ENCODE measurements at places on chromosomes 13 and 19. TPM values are rescaled to one million over a fixed set of nuclear protein-coding genes. Genes with fewer than 3 reads are reported as not detected.
A peak's percentile ranks its signal among the peaks of the same experiment; 100 is the strongest.

The ANKRD24 gene
- total RNA-seq: 1.2 TPM

The LILRA5 gene
- total RNA-seq: not detected

- DNase-seq: peak; percentile 40
- peak overlapping the region; percentile 40 for H3K27ac ChIP-seq
- no peaks in the 10 kb centered on the region for H3K27me3 ChIP-seq
Observed at GRCh38 chr19:46928951-46929350, 68.2 kb downstream of the ARHGAP35 start.

The RNF225 gene
- total RNA-seq: not detected

- no peak for DNase-seq
- H3K27ac ChIP-seq: no peak overlapping the region
Observed at GRCh38 chr13:85541476-85541875, 257.7 kb downstream of the SLITRK6 start.

DNA sequence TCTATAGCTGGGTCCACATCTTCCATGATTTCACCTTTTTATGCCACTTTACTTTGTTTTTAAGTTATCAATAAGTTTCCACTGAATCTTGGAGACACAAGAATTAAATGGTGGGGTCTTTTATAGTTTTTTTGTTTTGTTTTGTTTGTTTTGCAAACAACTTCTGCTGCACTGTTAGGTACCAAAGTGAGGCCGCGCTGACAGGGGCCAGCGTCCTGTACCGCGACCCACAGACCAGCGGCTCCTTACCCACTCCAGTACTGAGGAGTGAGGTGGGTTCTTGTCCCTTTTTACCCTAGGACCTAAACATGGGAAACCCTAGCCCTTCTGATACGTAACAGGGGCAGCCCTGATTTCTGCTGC lies 75.8 kb upstream of the MCF2L start:
- no peak for DNase-seq
- H3K4me1 ChIP-seq: no peaks in the 10 kb centered on the region
- H3K36me3 ChIP-seq: no peaks in the 10 kb centered on the region
- peaks cover 31% of the 10 kb centered on the region for H3K27me3 ChIP-seq
- H3K4me3 ChIP-seq: no peak overlapping the region
- H3K27ac ChIP-seq: no peak overlapping the region

- peaks cover 65% of the 10 kb centered on the region for H3K4me1 ChIP-seq
- DNase-seq: peak; percentile 19
- peak overlapping the region; percentile 37 for H3K4me3 ChIP-seq
- H3K27me3 ChIP-seq: peaks cover 2% of the 10 kb centered on the region
- peaks cover 2% of the 10 kb centered on the region for H3K36me3 ChIP-seq
Observed at GRCh38 chr19:42129399-42130253, 2.6 kb downstream of the POU2F2 start.

The KCNJ14 gene
- total RNA-seq: 0.40 TPM

DNA sequence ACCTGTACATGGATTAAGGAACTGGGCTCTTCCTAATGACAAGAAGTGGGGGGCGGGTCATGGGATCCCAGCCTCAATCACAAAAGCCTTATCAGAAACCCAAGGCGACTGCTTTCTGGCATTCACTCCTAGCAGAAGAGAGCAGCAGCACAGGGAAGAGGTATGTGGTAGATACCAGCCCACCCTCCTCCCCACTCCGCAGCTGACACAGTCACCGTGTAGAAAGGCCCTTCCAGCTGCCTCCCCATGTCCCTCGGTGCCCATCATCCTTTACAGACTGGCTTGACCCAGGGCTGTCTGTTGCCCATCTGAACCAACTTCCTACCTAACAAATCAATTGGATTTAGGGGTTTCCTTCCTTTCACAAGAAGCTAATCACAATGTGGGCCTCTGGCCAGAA lies 3.1 kb upstream of the DHRS12 start:
- no peak overlapping the region for H3K4me3 ChIP-seq
- peaks cover 5% of the 10 kb centered on the region for H3K27me3 ChIP-seq
- no peaks in the 10 kb centered on the region for H3K36me3 ChIP-seq
- peaks cover 23% of the 10 kb centered on the region for H3K4me1 ChIP-seq

The PCDH17 gene
- not detected for total RNA-seq

DNA sequence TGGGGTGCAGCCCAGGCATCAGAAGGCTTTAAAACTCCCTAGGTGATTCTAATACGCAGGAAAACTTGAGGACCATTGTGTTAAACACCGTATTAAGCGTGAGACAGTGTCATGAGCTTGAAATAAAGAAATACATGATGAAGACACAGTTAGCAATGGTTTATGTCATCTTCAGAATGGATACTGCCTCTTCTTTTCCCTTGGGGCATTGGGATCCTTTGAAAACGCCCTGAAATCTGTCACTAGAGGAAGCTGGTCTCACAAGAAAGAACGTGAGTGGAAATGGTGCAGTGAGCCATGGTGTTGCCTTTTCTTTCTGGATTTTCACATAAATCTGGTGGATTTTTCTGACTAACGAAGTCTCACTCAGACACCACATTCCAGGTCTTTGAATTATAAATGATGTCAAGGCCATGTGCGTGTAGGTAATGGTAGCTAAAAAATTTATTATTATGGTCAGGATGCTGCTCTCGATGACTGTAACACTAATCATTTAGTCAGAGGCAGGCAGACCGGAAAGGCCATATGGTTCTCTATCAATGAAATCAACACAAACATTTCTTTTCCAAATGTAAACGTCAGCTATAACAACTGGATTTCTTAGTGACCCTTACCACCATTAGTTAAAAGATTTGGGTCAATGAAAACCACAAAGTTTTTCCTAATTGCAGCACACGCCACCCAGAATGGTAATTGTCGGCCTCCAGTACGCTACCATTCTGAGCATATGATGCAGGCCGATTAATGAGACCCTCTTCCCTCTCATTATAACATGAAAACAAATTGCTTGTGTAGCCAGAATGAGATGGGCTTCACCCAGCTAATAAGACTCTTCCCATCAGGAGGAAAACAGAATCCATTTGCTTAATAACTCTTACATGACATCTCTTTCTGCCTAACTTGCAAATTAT lies 105.6 kb downstream of the SLC7A1 start:
- H3K27ac ChIP-seq: no peak overlapping the region
- no peak for DNase-seq
- no peaks in the 10 kb centered on the region for H3K36me3 ChIP-seq
- H3K27me3 ChIP-seq: peaks cover 7% of the 10 kb centered on the region
- H3K4me1 ChIP-seq: no peaks in the 10 kb centered on the region

GRCh38 chr13:43936647-43937046 lies 56.9 kb downstream of the LACC1 start:
- no peak for DNase-seq
- H3K4me3 ChIP-seq: no peak overlapping the region
- no peaks in the 10 kb centered on the region for H3K36me3 ChIP-seq
- H3K4me1 ChIP-seq: no peaks in the 10 kb centered on the region
- peaks cover 18% of the 10 kb centered on the region for H3K27me3 ChIP-seq

The ZNF526 gene
- 16.9 TPM for total RNA-seq

DNA sequence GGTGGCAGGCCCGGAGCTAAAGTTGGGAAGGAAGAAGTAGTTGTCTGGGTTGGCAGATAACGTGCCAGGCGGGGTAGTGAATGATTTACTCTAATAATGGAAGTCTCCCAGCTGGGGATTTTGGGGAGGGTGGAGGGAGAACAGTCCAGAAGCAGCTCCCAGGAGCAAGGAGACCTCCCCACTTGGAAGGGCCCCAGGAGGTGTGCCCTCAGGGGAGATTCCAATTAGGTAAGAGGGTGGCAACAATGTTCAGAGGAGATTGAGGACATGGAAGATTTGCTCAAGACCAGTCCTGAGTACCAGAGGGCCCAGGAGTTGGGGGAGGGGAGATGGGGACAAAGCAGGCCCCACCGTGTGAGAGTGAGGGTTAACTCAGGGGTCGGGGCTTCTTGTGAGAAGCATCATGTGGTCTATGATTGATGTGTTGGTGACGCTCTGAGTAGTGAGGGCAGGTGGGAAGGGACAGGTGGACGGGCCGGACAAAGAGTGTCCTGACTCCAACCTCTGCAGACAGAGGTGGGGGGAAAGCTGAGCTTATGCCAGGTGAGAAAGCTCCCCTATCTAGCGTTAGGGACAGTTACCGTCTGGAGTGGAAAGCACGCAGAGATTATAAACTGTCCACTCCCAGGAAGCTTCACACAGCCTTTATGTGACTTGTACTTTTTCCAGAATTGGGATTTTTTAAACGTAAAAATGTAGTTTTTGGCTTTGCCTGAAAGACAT lies 3.5 kb downstream of the SPINT2 start:
- no peaks in the 10 kb centered on the region for H3K36me3 ChIP-seq
- H3K27me3 ChIP-seq: peaks cover 3% of the 10 kb centered on the region
- H3K4me3 ChIP-seq: no peak overlapping the region
- no peak for DNase-seq
- peaks cover 50% of the 10 kb centered on the region for H3K4me1 ChIP-seq
- H3K27ac ChIP-seq: no peak overlapping the region

DNA sequence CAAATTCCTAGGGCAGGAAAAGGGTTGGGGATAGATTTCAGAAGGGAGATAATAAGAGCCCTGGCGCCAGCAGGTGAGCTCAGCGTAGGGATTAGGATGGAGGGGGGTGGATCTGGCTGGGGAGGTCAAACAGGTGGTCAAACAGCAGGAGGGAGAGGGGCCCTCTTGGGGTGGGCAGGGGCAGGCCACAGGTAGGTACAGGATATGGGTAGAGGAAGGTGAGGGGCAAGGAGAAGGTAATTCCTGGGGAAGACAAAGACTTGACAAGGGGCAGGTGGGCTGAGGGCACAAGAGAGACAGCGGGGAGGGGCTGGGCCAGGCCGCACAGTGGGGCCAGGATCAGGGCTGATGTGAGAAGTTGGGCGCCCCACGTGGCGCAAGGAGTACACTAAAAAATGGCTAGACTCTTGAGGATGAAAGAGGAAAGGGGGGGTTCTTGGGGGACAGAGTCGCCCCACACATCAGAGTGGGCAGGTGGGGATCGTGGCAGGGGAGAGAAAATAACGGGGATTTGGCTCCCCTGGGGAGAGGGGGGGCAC lies 713 bp downstream of the KRI1 start:
- H3K27ac ChIP-seq: peak overlapping the region; percentile 87
- H3K27me3 ChIP-seq: peaks cover 5% of the 10 kb centered on the region
- H3K36me3 ChIP-seq: peaks cover 10% of the 10 kb centered on the region
- DNase-seq: no peak

GRCh38 chr13:44015811-44016210 lies 136.1 kb downstream of the LACC1 start:
- DNase-seq: no peak
- H3K27ac ChIP-seq: no peak overlapping the region
- H3K27me3 ChIP-seq: peaks cover 5% of the 10 kb centered on the region
- peaks cover 12% of the 10 kb centered on the region for H3K4me1 ChIP-seq
- no peaks in the 10 kb centered on the region for H3K36me3 ChIP-seq
- no peak overlapping the region for H3K4me3 ChIP-seq

GRCh38 chr13:99655351-99656091 lies 154.2 kb downstream of the TM9SF2 start:
- peaks cover 17% of the 10 kb centered on the region for H3K4me1 ChIP-seq
- no peak overlapping the region for H3K4me3 ChIP-seq
- DNase-seq: peak; percentile 12
- peaks cover 6% of the 10 kb centered on the region for H3K27me3 ChIP-seq

GRCh38 chr13:83905641-83906040 lies 23.4 kb upstream of the SLITRK1 start:
- DNase-seq: no peak
- H3K27ac ChIP-seq: no peak overlapping the region
- H3K27me3 ChIP-seq: no peaks in the 10 kb centered on the region
- H3K4me1 ChIP-seq: peaks cover 24% of the 10 kb centered on the region

- H3K4me1 ChIP-seq: no peaks in the 10 kb centered on the region
- H3K27me3 ChIP-seq: no peaks in the 10 kb centered on the region
- no peak for DNase-seq
- 0 out of 2 replicates have a peak, but pooled peaks cover 5% of the 10 kb centered on the region for H3K36me3 ChIP-seq
- no peak overlapping the region for H3K4me3 ChIP-seq
Observed at GRCh38 chr19:3644351-3645066, 17.9 kb upstream of the CACTIN start.

The ZNF675 gene
- total RNA-seq: 10.0 TPM

- H3K4me3 ChIP-seq: no peak overlapping the region
- no peak overlapping the region for H3K27ac ChIP-seq
Observed at GRCh38 chr13:47256618-47257017, 359.8 kb upstream of the HTR2A start.

The LYL1 gene
- 2.0 TPM for total RNA-seq

The PRR36 gene
- 0.07 TPM for total RNA-seq
